ENCODE measurements at places on chromosomes 6 and 20.

- DNase-seq = no peak
Measured at GRCh38 chr6:35844290-35844689, 39.1 kb downstream of the LHFPL5 start.

GRCh38 chr6:46501136-46502089 is 10.2 kb upstream of the RCAN2 start:
- no peak for DNase-seq

DNA sequence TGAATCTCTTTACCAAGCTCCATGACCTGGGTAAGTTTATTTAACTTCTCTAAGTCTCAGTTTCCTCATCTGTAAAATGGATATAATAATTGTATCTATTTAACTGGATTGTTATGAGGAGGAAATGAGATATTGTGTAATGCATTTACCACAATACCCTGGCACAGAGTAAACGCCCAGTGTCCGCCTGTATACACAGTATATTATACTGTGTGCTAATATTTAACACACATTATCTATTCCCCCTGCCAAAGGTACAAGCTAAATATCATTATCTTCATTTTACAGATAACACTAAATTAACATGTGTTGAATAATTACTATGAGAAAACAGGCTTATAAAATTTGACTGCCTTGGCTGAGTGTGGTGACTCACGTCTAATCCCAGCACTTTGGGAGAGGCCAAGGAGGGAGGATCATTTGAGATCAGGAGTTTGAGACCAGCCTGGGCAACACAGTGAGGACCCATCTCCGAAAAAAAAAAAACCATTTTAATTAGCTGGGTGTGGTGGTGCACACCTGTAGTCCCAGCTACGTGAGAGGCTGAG is 38.7 kb upstream of the TNFRSF21 start:
- DNase-seq = no peak

GRCh38 chr20:1831096-1831495 is 64.1 kb upstream of the SIRPA start:
- DNase-seq = no peak

DNA sequence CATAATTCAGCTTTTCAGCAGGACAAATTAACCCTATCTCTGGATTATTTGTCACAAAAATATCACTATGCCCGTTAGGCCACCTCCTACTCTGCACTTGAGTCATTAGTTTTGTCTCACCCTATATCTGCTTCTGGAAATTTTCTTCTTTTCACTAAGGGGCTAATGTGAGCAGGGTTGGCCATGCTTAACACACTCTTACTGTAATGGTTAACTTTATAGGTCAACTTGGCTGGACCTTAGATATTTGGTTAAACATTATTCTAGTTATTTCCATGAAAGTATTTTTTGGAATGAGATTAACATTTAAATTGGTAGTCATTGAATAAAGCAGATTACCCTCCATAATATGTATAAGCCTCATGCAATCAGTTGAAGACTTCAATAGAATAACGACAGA is 394.6 kb upstream of the PTCHD4 start:
- no peak for DNase-seq

DNA sequence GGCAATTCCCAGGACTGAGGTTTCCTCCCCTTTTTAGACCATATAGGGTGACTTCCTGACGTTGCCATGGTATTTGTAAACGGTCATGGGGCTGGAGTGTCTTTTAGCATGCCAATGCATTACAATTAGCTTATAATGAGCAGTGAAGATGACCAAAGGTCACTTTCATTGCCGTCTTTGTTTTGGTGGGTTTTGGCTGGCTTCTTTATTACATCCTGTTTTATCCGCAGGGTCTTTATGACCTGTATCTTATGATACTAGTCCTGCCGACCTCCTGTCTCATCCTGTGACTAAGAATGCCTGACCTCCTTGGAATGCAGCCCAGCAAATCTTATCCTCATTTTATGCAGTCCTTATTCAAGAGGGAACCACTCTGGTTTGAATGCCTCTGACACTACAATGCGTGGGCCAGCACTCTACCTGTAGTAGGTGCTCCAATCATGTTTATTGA is 190.1 kb downstream of the KCNQ5 start:
- no peak for DNase-seq

DNA sequence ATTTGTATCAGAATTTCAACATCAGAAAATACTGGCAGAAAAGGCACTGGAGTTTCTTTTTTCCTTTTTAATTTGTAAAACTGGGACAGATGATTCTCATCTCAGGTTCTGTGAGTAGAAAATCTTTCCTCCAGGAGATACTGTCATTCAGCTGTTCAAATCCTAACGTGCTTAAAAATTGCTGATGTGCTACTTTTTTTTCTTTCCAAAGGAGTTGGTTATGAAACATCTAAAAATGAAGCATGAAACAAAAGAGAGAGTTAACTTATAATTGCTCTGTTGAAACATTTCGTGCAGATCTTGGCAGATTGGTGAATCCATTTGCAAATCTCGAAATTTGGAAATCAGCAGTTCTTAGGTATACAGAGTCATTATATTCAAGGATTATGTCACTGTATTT is 622.6 kb downstream of the RNF144B start:
- DNase-seq = no peak

DNA sequence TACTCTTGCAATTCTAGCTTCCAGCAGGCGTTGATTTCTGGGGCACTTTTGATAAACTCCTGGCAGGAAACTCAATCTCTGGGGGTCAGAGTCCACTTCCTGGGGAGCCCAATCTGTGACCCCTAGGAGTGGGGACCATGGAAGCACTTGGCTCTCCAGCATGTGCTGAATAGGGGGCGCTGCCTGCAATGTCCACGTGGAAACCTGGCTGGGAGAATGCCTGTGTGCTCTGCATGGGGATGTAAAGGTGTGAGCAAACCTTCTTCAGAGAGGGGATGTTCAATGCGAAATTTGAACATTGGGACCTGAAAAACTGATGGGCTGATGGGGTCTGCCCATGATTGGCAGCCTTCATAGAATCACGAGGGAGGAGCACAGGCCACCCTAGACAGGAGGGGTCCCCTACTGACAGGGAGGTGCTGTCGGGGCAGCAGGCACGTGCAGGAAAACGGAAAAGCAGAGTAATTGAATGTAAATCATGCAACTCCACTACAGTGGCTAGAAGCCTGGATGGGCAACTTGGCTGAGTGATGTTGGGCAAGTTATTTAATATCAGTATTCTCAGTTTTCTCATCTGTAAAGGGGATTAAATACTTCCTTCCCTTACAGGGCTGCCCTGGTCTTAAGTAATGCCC is 47.8 kb downstream of the CEP43 start:
- DNase-seq = no peak

GRCh38 chr6:37566111-37566949 is 66.6 kb upstream of the CCDC167 start:
- DNase-seq = peak; percentile 35

- DNase-seq = no peak
Measured at GRCh38 chr20:36102809-36103596, 51.5 kb upstream of the EPB41L1 start.

GRCh38 chr20:33653900-33654596 is 8.1 kb upstream of the C20orf144 start:
- peak; percentile 95 for DNase-seq

DNA sequence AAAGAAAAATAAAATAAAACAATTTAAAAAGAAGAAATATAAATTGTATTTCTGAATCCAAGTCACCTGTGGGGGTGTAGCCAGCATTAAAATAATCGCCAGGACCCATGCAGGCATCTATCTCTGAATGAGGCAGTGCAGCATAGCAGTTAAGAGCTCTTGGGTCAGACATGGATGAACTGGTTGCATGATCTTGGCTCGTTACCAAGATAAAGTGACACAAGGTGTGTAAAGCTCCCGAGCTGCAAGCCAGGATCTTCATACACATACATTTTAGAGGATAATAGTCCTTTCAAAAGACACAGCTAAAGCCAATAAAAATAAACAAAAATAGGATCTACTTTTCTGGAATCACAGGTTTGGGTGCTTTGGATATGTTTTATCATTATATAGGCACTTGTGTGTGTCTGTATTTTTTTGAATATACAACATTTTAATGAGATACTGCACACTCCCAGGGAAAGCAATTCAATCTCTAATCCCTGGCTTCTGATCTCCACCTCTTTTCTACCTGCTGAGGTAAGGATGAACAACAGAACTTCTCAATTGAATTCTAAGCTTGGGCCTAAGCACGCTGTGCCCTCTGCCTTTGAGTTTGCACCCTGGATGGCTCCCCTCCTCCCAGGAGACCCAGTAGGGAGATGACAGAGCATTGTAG is 8.9 kb downstream of the TRIM10 start:
- DNase-seq = no peak

DNA sequence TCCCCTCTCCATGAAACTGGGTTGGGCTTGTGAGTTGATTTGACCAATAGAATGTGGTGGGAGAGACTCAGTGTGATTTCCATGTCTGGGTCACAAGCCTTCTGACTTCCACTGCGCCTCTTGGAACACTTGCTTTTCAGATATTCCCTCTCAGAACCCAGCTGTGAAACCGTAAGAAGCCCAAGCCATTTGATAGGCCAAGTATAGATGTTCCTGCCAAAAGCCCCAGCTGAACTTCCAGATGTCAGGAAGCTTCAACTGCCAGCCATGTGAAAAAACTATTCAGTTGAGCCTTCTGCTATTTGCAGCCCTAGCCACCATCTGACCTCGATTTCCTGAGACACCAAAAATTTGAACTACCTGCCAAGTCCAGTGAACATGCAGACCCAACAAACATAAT is 387.8 kb upstream of the GJE1 start:
- DNase-seq = no peak

GRCh38 chr20:1469925-1470571 is 3.4 kb upstream of the NSFL1C start:
- peak; percentile 40 for DNase-seq

DNA sequence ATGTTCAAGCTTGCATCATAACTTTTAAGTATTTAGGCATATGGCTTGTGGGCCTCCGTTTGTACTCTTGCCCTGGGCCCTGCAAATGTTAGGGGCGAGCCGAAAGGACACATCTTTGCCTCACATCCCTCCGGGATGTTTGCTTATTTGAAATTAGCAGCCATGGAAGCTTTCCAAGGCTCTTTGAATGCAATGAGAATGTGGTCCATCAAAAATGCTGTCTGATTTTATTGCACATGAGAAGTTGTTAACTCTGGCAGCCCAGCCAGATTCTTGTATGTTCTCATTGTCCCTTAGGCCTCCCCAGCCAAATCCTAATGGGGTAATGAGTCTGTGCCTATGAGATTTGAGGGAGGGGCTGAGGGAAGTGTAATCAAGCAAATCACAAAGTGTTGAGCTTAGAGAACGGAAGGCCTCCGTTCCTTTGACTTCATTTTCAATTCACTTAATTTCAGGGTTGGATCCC is 261.2 kb upstream of the MARCKS start:
- DNase-seq = no peak

- no peak for DNase-seq
Measured at GRCh38 chr6:126152372-126152745, 166.0 kb downstream of the TRMT11 start.

- no peak for DNase-seq
Measured at GRCh38 chr6:106122938-106123656, 37.0 kb downstream of the PRDM1 start.

GRCh38 chr20:15113144-15113773 is 775.8 kb upstream of the FLRT3 start:
- no peak for DNase-seq

DNA sequence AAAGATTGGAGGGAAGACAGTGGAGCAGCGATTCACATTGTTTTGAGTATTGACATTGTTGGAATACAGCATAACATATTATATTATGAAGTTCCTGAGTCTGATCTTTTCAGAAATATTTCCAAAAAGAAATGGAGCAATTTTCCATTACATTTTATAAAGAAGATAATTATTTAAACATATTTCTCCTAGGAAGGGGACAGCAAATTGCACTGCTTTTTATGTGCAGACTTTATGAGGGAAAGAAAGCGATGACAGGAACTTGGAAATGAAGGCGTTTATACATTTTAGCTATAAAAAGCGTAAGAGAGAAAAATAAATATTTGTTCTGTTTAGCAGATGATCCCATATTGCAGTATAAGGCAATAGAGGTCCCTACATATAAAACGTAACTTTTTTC is 117.0 kb upstream of the EDN1 start:
- DNase-seq = no peak

DNA sequence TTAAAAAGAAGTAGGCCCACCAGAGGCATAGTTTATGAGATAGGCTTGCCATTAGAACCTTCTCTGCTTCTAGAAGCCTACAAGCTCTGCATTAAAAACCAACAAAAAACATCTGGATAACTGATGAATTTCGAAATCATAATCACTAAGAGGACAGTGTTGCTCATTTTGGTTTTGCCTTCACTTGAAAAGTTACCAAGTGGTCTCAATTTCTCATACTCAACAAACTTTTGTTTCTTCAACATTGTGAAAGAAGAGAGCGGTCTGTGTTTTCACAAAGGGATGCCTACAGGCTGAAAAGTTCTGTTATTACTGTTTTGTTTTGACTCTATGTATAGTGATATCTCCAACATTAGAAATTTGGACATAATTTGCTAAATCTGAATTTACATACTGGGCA is 98.9 kb downstream of the PDSS2 start:
- no peak for DNase-seq

DNA sequence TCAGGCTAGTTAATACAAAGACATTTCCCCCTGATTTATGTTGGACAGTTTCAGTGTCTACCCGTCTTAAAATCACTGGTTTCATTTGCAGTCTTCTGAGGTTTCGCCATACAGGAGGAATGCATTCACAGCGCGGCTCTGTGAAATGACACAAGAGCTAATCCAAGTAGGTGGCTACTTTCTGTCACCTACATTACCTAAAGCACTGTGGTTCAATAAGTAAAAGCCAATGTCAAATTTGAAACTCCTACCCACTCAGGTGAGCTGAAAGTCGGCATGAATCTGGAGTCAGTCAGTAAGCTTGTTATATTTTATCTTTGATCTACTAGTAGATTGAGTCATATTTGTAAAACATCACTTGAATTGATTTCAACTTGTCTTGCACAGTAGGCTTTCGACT is 370.8 kb downstream of the LAMA2 start:
- DNase-seq = no peak

- no peak for DNase-seq
Measured at GRCh38 chr6:89972025-89972381, 77.7 kb downstream of the GJA10 start.

- no peak for DNase-seq
Measured at GRCh38 chr6:1053586-1053985, 258.3 kb upstream of the FOXQ1 start.

DNA sequence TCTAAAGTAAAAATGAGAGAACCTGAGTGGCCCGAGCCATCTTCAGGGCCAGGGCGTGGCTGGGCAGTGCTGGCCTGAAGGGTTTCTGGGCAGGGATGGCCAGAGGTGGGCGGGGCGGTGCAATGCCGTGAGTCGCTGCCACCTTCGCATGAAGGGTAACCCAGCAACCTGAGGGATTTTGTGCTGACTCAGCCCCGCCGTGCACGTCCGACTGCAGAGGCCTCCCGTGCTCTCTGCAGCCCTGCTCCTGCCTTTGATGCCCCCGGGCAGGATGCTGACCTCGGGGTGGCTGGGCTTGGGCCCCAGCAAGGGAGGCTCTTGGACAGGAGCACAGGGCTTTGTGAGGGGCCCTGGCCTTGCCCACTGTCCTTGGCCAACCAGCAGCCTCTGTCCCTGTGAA is 81.7 kb upstream of the GATA5 start:
- DNase-seq = no peak

DNA sequence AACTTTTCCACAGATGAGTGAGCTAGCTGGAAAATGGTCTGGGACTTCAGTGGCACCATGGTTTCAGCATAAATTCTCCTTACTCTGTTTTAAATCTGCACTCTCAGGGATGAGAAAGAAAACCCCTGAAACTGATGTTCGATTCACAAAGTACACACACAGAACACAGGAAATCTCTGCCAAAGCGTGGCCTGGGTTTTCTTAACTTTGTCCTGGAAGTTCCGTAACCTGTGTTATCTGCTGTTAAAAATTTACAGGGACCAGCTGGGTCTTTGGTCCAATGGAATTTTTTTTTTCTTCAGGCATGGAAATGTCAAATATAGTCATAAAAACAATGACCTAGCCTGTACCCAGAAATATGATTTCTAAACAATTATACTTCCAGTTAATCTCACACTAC is 7.3 kb downstream of the SCML4 start:
- no peak for DNase-seq

Data from NCI-H187 (cell line).